Hematopoietic multipotent progenitor cell treated with erythropoietin and hydrocortisone succinate and interleukin-3 and kit ligand, for 15 days (in vitro differentiated cells): ENCODE measurements at places on chromosomes 12 and 14.

DNA sequence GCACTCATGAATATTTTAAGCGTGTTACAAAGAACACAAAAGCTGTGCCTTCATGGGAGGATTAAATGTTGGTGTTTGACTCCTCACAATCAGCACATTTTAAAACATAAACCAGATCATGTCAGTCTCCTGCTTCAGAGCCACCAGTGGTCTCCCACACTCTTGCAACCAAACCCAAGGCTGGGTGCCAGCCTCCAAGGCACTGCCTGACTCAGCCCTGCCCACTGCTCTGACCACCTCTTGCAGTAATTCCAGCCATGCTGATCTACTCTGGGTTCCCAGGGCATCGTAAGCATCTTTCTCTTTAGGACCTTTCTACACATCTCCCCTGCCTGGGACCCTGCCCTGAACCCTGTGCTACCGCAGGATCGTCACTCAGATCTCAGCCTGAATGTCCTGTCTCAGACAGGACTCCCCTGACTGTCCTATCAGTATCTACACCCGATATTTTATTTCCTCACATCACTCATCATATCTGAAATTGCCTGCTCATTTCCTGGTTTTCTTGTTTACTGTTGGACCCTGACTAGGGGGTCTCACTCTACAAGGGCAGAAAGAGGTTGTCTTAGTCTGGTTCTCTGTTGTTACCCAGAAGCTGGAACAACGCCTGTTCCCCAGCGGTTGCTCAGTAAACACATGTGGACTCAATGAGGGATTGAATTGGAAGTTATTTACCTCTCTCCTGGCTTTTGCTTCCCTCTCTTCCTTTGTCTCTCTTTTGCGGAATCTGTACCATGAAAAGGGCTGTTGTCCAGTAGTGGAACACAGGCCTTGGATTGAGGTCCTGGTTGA is 449.8 kb downstream of the RAD51B start:
- DNase-seq: no peak

- DNase-seq: no peak
Observed at GRCh38 chr14:90781876-90782275, 34.4 kb downstream of the TTC7B start.

GRCh38 chr14:99722741-99723140 is 38.6 kb downstream of the CYP46A1 start:
- DNase-seq: no peak

DNA sequence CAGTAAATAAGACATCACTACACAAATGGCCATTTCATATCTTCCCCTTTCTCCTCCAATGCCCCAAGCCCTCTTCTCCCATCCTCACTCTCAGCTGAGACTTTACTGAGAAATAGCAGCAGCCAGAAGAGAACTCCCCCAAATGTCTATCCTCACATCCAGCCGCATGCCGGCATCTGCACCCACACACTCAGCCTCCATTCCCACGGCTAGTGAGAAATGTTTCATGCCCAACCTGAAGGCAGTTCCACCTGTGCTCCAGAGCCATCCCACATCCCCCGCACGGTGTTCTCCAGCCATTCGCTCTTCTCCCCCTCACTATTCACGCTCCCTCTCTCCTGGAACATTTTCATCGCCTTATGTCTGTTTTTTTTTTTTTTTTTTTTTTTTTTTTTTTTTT is 208.7 kb upstream of the DIO3 start:
- DNase-seq: no peak

GRCh38 chr14:68286667-68287066 is 467.1 kb downstream of the RAD51B start:
- DNase-seq: no peak

GRCh38 chr12:50103767-50104321 is at the start of gene GPD1:
GPD1 (plus strand) TSS chr12:50104008; CDS start chr12:50104051, 43 bp downstream.
- peak; percentile 76 for DNase-seq

GRCh38 chr14:75238756-75239455 is 39.7 kb upstream of the FOS start:
- no peak for DNase-seq

- DNase-seq: no peak
Observed at GRCh38 chr12:95736631-95737030, 53.9 kb downstream of the NTN4 start.

GRCh38 chr12:29245246-29245645 is 96.2 kb downstream of the FAR2 start:
- no peak for DNase-seq

DNA sequence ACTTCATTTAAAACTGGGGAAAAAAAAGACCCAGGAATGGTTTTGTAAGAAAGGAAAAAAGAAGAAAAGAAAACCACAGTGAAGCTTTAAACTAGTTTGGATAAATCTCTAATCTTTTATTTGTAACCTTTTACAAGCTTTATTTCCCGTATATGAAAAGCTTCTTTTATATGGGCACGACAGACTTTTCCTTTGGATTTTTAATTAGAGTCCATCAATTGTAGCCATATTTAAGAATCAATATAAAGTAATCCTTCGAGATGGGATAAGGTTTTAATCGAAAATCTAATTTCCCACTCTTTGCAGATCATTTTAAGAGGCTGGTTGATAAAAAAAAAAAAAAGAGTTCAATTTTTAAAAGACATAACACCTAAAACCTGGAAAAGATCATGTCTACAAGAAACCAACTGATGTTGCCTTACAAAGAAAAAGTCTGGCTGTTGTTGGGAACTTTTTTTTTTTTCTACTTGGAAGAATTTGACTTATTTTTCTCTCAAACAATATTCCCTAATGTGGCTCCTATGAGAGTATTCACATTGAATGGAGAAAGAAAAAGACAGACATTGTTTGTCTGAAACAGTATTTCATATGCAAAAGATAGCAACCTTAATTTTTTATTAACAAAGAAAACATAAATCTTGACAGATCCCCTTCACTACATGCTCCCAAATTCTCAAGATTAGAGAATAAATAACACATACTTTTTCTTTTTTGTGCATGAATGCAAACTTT is 4.9 kb upstream of the OTX2 start:
- no peak for DNase-seq

GRCh38 chr12:10395390-10395998 is 5.7 kb upstream of the KLRK1 start:
- no peak for DNase-seq

DNA sequence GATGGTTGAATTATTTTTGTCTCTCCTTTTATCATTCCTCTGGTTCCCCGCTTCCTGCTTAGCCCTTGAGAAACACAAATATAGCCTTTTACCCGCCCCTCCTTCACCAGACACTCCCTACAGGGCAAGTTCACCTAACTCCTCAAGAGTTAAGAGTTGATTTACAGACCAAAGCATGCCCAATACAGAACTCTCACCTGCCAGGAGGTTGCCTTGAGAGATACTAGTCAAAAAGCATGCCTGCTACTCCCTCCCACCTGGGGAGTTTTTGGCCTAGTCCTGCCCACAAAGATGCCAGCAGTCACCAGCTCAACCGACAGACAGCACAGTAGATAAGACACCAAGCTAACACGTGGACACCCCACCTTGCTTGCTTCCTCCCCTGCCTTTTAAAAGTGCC is 11.2 kb downstream of the LGMN start:
- no peak for DNase-seq

DNA sequence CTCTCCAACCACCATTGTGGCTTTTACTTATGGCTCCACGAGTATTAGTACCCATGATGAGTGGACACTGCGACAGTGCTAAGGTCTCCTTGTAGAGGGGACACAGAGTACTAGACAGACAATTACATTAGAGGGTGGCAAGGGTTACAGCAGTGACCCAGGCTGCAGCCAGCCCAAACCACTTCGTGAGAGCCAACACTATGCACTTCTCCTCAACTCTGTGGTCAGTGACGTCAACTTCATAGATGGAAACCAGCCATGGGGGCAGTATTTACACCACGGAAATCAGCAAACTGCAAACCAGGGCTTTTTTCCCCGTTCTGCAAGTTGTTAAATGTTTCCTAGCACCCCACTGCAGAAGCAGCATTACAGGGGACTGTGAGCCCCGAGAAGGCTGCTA is 61.6 kb upstream of the ZFP36L1 start:
- no peak for DNase-seq

GRCh38 chr12:3630621-3631271 is 122.2 kb downstream of the CRACR2A start:
- no peak for DNase-seq

DNA sequence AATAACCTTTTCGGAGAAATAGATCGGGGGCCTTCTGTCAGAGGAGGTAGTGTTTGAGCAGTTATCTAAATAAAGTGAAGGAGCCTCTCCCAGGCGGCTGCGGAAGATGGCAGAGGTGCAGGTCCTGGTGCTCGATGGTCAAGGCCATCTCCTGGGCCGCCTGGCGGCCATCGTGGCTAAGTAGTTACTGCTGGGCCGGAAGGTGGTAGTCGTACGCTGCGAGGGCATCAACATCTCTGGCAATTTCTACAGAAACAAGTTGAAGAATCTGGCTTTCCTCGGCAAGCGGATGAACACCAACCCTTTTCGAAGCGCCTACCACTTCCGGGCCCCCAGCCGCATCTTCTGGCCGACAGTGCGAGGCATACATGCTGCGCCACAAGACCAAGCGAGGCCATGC is 186.1 kb downstream of the KTN1 start:
- no peak for DNase-seq

DNA sequence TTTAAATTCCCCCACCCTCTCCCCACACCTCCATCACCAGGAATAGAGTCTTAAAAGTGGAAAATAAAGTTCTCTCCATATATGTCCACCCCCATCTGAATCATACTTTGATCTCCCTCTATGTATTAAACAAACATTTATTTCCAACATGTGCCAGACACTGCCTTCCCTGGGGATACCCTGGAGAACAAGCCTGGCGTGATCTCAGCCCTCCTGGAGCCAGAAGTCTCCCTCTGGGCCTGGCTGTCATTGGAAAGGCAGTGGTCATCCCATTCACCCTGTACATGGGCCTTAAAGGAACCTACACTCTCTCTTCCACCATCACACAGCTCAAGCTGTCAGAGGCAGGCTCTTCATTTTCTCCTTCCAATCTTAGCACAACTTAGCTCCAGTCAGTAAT is 143.6 kb downstream of the EMP1 start:
- DNase-seq: no peak

GRCh38 chr12:30585877-30586276 is 109.8 kb downstream of the IPO8 start:
- no peak for DNase-seq
